Posterior cingulate gyrus (tissue), 11 donors: ENCODE measurements at places on chromosomes 2 and 18.

- DNase-seq, result no peak
These were observed 180.8 kb downstream of the TCF4 start for GRCh38 chr18:55407191-55407590.

GRCh38 chr2:20148923-20149702 is 75.8 kb downstream of the SDC1 start:
- DNase-seq, result no peak

- DNase-seq, result no peak
These were observed 4.7 kb upstream of the KRCC1 start for GRCh38 chr2:88059979-88060906.

GRCh38 chr2:217076657-217077232 is 216.9 kb upstream of the TNP1 start:
- DNase-seq, result no peak

- DNase-seq, result no peak
These were observed 114.9 kb upstream of the SEC11C start for GRCh38 chr18:59024829-59025228.

DNA sequence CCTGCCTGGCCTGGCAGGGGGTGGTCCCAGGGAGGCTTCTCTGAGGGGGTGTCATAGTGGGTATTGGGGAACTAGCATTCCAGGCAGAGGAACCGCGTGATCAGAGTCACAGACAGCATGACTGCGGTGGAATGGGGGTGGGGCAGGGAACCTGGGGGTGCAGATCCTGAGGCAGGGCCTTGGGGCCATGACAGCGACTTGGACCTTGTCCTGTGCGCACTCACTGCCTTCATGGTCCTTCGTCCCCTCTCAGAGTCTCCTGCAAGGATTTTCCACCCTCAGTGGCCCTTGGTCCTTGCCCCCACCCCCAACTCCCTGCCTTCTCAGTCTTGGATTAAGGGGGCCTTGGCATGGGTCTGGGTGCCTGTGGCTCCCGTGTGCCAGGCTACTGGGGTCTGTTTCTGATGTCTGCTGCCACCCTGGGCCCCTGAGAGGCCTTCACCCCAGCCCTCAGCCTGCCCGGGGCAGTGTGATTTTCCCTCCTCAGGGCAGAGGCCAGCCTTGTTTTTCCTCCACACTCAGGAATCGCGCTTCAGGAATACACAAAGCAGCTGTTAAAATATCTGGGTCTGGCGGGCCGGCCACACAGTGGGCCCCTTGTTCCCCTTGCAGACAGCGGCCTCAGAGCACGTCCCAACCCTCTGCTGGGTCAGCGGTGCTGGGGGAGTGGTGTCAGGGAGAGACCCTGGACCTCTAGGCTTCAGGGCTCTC is 51.6 kb downstream of the GLI2 start:
- DNase-seq, result no peak

- no peak for DNase-seq
These were observed 142.4 kb downstream of the CAPN13 start for GRCh38 chr2:30664761-30665358.

DNA sequence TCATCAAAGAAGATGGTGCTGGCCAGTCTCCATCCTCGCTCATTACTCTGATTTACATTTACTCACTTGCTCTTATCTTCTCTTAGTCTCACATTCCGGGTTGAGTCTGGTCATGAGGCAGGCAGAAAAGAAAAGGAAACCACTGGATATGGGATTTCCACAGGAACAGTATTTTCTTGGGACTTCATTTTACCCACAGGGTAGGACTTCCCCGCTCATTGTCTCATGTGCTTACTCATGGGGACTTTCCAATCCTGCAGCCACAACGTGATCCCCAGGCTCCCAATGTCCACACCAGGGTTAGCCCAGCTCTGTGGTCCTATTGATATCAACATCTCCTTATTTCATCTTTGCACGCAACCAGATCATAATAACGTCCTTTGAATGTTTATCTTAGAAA is 373.8 kb downstream of the TMEM182 start:
- no peak for DNase-seq

DNA sequence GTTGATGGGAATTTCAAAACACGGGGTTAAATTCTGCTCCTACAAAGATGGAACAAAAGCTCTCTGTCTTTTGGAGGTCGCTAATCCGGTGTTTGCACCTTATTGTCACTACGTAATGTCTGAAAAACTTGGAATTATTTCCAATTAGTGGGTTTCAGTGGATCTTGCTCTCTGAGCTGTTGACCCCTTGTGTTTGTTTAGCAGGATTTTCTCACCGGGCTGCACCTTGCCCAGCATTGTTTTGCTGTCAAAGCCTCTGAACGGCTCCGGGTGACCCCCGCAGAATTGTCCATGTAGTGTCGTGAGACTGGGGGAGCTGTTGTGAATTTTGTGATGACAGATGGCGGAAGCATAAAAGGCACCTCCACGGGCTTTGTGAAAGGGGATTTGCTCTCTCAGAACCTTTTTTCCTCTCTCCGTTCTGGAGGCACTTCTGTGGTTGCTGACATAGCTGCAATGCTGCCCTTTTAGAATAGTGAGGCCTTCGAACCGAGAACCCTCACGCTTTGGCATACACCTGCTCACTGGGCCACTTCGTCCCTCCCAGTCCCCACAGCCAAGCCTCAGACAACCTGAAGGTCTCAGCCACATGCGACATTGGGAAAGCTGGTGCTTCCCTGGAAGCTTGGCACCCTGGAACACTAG is 129.4 kb downstream of the ACOXL start:
- no peak for DNase-seq

DNA sequence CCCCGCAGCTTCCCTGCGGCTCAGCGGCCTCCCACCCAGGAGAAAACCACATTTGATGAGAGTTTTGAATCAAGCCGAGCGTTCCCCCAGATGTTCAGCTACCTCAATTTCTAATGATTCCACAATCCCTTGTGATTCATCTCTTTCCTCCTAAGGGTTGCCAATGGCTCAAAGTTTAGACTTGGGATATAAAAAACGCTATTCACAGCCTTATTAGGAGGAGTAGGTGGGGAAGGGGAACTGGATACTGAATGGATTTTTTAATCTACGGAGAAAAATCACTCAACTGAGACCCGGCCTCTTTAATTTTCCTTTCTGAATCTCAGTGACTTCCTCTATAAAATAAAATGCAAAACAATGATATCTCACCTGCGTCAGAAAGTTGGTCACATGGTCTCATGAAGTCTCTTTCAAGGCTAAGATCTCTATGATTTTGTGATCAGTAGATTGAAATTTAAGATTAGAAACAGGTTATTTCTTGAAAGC is 192.6 kb upstream of the TCF4 start:
- DNase-seq, result no peak

DNA sequence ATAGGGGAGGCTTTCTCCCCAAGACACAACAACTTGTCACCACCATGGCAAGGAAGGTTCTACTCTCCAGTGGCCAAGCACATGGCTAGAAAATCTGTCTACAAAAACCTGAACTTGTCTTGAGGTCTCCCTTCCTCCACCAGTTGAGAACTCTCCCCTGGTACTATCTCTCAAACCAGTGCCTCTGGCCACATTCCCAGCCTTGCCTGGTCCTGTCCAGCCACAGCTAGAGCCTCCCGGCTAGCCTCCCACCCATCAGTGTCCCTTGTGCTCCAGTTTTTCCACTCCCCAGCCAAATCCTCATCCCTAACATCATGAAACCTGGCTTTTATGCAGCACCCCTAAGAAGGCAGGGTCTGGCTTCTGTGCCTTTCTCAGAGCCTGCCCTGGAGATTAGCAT is 21.2 kb upstream of the FZD5 start:
- DNase-seq, result no peak

- no peak for DNase-seq
These were observed 54.5 kb upstream of the NPAS2 start for GRCh38 chr2:100765481-100765880.

GRCh38 chr2:122023059-122023864 is 267.8 kb downstream of the TSN start:
- no peak for DNase-seq

- no peak for DNase-seq
These were observed 38.5 kb upstream of the ODC1 start for GRCh38 chr2:10486601-10487079.

DNA sequence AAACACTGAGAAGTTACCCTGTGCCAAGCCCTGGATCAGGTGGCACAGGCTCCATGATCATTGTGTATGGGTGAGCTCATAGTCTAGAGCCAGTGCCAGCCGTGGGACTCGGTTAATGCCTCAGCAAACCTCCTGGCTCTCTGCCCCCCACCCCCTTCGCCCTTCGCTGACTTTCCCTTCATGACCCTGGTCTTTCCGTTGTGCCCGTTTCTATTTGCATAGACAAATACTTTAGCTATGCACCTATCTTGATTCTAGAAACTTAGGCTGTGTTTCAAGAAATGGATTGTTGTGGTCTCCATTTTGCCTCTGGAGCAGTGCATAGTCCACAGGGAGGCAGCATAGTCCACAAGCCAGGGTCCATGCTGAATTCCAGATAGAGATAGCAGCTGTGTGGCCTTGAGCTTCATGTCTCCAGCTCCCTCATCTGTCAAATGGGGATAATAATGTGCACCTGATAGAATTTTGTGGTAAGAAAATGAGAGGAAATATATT is 44.8 kb upstream of the KDM3A start:
- DNase-seq, result no peak

GRCh38 chr2:86027922-86028765 is 77.5 kb downstream of the POLR1A start:
- DNase-seq, result no peak

DNA sequence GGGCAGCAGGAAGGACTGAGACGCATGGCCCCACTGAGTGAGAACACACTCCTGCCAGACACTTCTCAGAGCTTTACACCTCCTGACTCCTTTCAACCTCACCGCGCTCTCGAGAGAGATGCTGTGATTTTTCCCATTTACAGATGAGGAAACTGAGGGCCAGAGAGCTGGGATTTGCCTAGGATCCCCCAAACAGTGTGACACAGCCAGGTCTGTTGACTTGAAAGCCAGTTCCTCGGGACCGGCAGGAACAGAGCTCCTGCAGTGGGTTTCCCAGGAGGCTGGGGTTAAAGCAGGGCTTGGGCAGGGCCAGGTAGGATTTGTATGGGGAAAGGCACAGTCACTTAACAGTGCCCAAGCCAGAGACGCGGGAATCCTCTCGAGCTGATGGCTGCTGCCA is 81.9 kb downstream of the STPG4 start:
- DNase-seq, result no peak

GRCh38 chr2:104433657-104434056 is 420.3 kb upstream of the POU3F3 start:
- no peak for DNase-seq

DNA sequence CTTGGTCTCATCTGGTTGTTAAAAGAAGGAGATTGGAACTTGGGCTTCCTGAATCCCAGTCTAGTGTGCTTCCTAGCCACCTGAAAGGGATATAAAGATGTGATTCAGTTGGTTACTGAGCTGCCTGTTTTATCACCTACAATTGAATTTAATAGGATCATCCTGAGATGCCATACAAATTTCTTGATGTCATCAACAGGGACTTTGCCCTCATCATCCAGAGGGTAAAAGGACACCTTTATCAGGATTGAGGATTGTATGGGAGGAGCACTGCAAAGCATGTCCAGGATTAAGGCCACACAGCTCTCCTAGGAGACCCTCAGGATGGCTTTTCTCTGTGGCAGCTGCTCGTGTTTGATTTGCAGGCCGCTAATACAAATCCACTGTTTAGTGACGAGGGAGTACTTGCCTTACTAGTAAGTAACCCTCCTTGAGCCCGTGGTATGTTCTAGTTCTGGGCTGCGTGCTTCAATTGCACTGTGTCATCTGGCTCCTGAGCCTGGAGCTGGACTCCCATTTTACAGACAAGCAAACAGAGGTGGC is 28.6 kb downstream of the SH3RF3 start:
- DNase-seq, result no peak

- no peak for DNase-seq
These were observed 122.8 kb downstream of the RAPGEF4 start for GRCh38 chr2:172858473-172858745.

GRCh38 chr2:222293660-222294630 is 4.9 kb downstream of the PAX3 start:
- no peak for DNase-seq

GRCh38 chr2:50401772-50402653 is 629.9 kb downstream of the NRXN1 start:
- DNase-seq, result no peak

- no peak for DNase-seq
These were observed 100.8 kb downstream of the ZNF532 start for GRCh38 chr18:58965291-58966004.

DNA sequence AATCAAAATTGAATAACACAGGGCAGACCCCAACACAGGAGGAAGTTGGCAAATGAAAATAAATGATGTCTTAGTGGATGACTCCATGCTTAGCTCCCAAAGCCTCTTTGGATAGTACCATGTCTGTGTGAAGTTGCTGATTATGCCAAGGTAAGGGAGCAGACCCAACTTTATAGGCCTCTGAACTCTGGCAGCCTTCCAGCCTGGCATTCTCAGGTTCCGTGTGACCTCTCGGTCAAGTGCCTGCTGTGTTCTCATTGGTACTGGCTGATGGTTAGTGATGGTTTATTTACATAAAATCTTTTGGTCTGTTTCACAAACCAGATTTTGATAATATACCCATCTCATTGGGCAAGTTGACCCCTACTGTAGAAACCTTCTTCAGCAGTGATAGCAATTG is 112.2 kb upstream of the TTC39C start:
- DNase-seq, result no peak

DNA sequence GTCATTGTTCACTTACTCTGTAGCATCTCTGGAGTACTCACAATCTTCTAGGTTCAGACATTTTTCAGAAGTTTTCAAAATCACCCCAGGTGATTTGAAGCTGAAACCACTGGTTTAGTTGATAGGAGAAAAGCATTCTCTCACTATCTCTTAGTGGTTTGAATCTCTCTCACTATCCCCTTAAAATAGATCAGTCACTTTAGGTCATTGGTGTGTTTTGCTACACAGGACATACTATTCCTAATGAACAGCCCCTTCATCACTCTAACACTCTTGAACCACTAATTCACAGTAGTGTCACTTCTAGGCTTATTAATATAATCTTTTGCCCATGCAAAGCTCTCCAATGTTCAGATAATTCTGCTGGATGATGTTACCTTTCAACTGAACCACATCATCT is 34.5 kb downstream of the LYPD6 start:
- DNase-seq, result no peak

GRCh38 chr18:66005831-66006588 is 255.2 kb downstream of the CDH7 start:
- DNase-seq, result no peak

- no peak for DNase-seq
These were observed 256.2 kb downstream of the HDAC4 start for GRCh38 chr2:239144713-239144999.

DNA sequence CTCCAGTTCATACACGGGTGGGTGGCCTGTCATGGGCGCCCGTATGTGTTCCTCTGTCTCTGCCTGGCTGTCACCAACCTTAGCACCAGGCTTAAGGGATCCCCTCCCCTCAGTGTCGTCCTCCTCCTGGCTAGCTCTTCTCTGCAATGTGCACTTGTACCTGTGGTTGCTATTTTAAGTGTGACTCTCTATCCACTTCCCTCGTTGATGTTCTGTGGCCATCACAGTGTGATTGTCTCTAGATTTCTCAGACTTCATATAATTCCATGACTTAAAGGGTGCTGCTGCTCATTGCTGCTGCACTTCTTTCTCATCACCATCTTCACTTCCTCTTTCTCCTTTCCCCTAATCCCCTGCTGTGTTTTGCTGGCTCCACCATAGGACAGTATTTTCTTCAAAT is 143.4 kb downstream of the EML6 start:
- no peak for DNase-seq
